ENCODE measurements at places on chromosomes 13 and 19.

GRCh38 chr19:45506989-45507871 lies at the start of gene VASP:
Gene VASP (plus strand): TSS chr19:45507479. CDS start chr19:45507772, 293 bp downstream.
- H3K4me1 ChIP-seq = peaks cover 34% of the 10 kb centered on the region
- peak within 1 kb of the TSS; percentile 99 for H3K4me3 ChIP-seq
- H3K27me3 ChIP-seq = no peaks in the 10 kb centered on the region
- DNase-seq = peak; percentile 95

- DNase-seq = no peak
- no peak overlapping the region for H3K4me3 ChIP-seq
- no peak overlapping the region for H3K27ac ChIP-seq
- H3K36me3 ChIP-seq = no peaks in the 10 kb centered on the region
- H3K4me1 ChIP-seq = peaks cover 32% of the 10 kb centered on the region
Measured at GRCh38 chr19:18229474-18229873, 3.2 kb upstream of the PDE4C start.

DNA sequence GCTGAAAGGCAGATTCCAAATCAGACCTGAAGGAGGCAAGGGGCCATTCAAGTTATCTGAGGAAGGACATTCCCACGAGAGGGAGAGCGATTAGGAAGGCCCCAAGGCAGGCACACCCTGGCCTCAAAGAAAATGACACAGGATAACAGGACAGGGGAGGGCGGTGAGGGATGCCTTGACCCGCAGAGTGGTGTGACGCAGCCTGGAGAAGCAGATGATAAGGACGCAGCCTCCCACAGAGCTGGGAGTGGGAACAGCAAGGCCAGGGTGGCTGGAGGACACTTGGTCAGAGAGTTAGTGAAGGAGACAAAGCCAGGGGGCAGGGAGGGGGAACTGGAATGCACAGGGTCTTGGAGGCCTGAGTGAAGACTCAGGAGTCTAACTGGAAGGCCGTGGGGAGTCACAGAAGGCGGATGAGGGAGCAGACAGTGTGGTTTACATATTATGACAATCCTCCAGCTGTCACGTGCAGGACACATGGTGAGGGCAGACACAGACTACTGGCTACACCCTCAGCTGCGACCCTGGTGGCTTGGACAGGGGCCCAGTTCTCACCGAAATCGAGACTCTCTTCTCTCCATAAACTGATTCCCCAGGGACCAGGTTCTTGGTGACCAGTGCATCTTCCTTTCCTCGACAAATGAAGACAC lies 5.8 kb upstream of the DYRK1B start:
- no peak overlapping the region for H3K4me3 ChIP-seq
- H3K36me3 ChIP-seq = peaks cover 25% of the 10 kb centered on the region
- peaks cover 17% of the 10 kb centered on the region for H3K4me1 ChIP-seq
- H3K27me3 ChIP-seq = no peaks in the 10 kb centered on the region

GRCh38 chr13:107252021-107252420 lies 684.1 kb upstream of the ARGLU1 start:
- no peaks in the 10 kb centered on the region for H3K27me3 ChIP-seq
- no peaks in the 10 kb centered on the region for H3K4me1 ChIP-seq
- no peaks in the 10 kb centered on the region for H3K36me3 ChIP-seq
- no peak overlapping the region for H3K4me3 ChIP-seq

GRCh38 chr19:13001502-13002165 lies 6.4 kb downstream of the NFIX start:
- peaks cover 98% of the 10 kb centered on the region for H3K4me1 ChIP-seq
- peak overlapping the region; percentile 98 for H3K27ac ChIP-seq
- DNase-seq = peak; percentile 74
- no peaks in the 10 kb centered on the region for H3K27me3 ChIP-seq
- H3K36me3 ChIP-seq = no peaks in the 10 kb centered on the region

Data from sigmoid colon (tissue), 7 donors.